Activated T-cell treated with anti-CD3 and anti-CD28 coated beads, Interleukin-2, amount 50 U/mL, for 24 hours (primary cell): ENCODE measurements at places on chromosomes 7 and 10.

DNA sequence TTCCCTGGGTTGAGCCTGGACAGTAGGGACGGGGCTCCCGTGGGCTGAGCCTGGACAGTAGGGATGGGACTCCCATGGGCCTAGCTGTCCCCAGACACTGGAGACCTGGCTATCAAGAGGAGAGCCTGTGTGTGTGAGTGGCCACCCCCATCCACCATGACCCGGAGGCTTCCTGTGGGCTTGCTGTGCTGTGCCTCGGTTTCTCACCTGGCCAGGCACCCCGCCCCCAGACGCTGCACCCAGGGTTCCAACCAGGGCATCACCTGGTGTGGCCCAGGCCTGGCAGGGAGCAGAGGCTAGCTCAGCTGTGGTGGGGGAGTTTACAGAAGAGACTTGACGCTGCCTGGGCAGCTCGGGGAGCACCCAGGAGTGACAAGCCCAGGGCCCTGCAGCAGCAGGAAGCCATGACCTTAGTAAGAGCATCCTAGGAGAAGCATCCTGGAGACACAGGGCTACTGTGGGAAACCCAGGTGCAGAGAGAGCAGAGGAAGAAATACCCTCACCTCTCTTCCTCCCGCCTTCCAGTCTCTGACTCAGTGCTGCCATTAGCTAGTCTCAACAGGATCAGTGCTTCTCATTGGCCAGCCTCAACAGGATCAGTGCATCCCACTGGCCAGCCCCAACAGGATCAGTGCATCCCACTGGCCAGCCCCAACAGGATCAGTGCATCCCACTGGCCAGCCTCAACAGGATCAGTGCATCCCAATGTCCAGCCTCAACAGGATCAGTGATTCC is 61.0 kb downstream of the PDGFA start:
- no peaks in the 10 kb centered on the region for H3K4me1 ChIP-seq
- H3K4me3 ChIP-seq = no peak overlapping the region
- H3K27ac ChIP-seq = no peak overlapping the region
- H3K36me3 ChIP-seq = no peaks in the 10 kb centered on the region

DNA sequence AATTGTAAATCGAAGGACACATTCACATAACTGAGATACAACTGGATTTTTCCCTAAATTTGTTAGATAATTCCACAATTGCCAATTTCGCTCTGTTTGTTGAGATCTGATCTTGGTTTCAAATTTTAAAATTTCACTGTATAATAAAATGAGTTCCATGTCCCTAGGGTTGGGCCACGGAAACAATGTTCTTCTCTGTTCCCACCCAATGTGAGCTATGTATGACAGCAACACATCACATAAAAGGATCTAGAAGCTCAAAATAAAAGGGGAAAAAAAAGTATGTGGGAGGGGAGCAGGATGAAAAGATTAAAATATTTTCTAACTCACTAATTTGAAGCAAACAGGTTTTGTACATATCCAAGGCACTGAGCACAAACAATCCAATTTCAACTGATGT is 287.8 kb upstream of the MKLN1 start:
- peak overlapping the region; percentile 73 for H3K27ac ChIP-seq
- peak overlapping the region; percentile 1 for H3K4me3 ChIP-seq
- no peaks in the 10 kb centered on the region for H3K27me3 ChIP-seq
- DNase-seq = no peak
- H3K4me1 ChIP-seq = peaks cover 75% of the 10 kb centered on the region

DNA sequence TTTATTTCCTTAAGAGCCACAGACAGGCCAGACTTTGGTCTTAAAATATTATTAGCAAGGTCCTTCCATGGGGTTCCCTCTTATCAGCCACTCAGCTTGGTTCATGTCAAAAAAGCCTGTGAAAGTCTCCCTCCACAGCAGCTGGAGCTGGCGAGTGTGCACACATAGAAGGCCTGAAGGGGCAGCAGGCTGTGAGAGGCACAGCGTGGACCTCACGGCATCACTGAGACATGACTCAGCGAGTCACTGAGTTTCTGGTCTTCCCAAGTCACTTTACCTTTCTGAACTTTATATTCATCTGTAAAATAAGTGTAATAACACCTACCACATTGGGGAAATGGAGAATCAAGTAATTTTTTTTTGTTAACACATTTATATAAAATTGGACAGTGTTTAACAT is 8.7 kb downstream of the TAF3 start:
- H3K27ac ChIP-seq = peak overlapping the region; percentile 35
- no peaks in the 10 kb centered on the region for H3K27me3 ChIP-seq
- H3K36me3 ChIP-seq = peaks cover 70% of the 10 kb centered on the region
- no peak overlapping the region for H3K4me3 ChIP-seq
- H3K4me1 ChIP-seq = peaks cover 44% of the 10 kb centered on the region

DNA sequence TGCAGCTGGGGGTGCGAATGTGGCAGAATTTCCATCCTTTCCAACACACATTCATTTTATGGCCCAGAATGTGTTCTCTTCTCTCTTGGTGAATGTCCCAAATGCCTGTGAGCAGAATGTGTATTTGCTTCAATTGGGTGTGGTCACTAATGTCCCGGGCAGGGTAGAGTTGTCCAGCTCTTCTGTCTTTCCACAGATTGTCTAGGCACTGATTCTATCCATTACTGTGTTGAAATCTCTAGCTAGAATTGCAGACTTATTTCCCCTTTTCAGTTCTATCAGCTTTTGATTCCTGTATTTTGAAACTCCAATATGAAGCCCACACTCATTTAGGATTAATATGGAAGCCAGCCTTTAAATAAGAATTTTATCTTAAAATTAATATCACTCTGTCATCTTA is 14.0 kb upstream of the AKR1E2 start:
- H3K27me3 ChIP-seq = peaks cover 10% of the 10 kb centered on the region
- H3K4me3 ChIP-seq = no peak overlapping the region
- H3K27ac ChIP-seq = no peak overlapping the region
